Eye (tissue), 1 donor: ENCODE measurements at places on chromosomes 3 and 15.

DNA sequence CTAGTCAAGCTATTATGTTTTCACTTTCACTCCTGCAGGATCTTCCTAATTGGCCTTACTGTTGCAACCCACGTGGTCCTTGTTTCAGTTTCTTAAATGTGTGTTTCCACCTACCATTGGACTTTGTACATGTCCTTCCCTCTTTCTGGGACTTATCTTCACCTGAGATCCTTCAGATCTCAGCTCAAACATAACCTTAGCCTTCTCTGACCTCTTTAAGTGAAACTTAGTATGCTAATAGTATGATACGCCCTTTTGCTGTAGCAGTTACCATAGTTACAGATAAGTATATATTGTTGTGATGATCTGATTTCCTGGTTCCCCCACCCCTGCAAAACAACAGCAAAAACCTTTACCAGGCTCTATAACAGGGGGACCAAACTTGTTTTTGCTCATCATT lies 35.2 kb downstream of the U2SURP start:
- DNase-seq, result no peak

GRCh38 chr15:75696311-75696720 lies 16.3 kb downstream of the CSPG4 start:
- DNase-seq, result no peak

DNA sequence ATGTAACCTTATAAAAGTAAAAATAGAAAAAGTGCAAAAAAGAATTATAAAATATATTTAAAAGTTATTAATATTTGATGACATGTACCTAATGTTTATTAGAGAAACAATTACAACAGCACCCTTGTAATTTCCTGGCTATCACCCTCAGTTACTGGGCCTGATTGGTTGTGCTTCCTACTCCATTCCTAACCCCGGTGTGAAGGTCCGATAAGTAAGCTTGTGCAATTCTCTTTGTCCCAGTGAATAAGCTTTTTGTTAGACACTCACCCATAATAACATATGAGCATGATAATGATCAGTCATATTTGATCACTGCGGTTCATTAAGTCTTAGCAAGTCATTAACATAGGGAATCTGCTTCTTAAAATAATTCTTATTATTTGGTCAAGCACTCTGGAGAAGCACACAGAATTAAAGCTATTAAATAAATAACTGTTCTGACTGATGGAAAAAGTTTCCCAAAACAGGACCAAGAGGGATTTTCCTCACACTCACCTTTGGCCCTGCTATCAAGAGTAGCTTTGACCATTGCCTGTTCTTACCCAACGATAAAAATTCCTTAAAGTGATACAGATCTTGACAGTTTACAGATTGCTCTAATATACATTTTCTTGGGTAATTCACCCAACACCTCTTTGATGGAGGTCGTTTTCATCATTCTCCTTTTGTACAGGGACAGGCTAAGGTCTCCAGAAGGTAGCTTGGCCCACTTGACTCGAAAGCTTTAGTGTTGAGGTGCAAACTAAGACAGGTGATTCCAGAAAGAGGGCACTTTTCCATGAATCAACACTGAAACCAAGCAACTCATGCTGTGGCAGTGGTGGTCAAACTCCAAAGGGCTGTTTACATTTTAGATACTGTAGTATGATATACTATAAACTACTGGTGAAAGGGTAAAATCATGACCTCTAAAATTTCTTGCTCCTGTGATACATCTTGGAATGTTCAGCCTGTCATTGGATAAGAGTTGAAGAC lies 543.0 kb upstream of the KCNMB2 start:
- DNase-seq, result no peak

GRCh38 chr3:37272741-37273140 lies 98.4 kb upstream of the LRRFIP2 start:
- no peak for DNase-seq

DNA sequence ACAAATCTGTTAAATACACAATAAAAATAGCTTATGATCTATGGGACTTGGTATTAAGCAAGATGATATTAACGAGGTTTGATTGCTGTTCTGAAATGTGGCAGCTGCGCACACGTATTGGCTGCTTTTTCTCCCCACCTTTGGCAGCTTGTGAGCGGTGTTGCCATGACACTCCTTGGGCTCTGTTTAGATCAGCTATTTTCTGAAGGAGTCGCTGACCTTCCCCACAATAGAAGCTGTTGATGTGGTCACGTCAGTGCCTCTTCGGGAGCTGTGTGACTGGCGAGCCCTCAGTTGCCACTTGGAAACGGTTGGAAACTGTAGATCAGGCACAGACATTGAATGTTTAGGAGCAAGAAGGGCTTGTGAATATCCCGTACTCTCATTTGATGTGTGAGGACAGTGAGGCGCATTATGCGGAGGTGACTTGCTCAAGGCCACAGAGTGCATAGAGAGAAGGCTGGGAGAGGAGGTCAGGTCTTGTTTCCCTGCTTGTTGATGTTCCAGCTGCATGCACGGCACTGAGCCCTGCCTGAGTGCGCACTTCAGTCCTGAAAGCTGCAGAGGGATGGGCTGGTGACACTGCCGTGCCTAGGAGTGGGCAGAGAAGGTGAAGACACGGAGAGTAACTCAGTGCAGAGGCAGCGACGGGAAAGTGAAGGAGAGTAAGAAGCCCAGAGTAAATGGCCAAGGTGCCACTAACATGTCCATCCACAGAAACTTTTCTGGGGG lies 198.4 kb downstream of the LPP start:
- peak; percentile 45 for DNase-seq

GRCh38 chr15:80487839-80488390 lies 83.7 kb downstream of the ARNT2 start:
- no peak for DNase-seq

DNA sequence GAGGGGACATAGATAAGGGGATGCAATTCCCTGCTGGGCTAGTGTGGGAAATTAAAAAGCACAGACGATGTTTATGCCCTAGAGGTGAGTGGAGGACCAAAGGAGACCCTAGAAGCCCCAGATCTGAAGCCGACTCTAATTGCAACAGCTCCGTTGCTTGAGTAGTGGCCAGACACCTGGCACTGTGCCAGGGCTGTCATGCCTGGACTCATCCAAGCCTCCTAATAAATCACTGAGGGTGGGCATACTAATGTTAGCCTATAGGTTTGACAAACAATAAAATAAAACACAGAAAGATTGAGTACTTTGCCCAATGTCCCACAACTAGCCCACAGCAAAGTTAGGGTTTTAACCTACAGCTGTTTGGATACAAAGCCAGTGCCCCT lies 25.4 kb upstream of the MRPS22 start:
- peak; percentile 44 for DNase-seq

GRCh38 chr3:72407766-72408165 lies 440.5 kb downstream of the SHQ1 start:
- DNase-seq, result no peak

GRCh38 chr3:14806641-14807263 lies 12.0 kb upstream of the FGD5 start:
- no peak for DNase-seq

DNA sequence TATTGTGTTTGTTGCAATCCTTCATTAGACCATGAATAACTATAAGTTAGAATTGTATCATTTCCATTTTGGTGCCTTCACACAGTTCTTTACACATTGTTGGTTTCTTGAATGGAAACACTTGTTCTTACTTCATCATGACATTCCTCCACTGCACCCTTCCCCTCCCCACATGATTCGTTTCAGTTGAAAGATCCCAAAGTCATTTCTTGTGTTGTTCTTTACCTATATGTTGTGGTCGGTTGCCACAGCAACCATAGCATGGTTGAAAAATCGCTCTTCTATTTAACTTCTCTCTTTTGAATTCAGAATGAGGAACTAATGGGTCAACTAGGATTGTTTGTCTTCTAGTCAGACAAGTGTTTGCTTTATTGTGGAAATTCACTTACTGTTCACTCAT lies 103.3 kb downstream of the IL1RAP start:
- DNase-seq, result no peak
